Activated naive CD8-positive, alpha-beta T cell treated with anti-CD3 and anti-CD28 coated beads for 36 hours (primary cell): ENCODE measurements at places on chromosomes 3 and 15. TPM values are rescaled to one million over a fixed set of nuclear protein-coding genes. Genes with fewer than 3 reads are reported as not detected.

GRCh38 chr3:69099576-69099975 is 14.8 kb downstream of the ARL6IP5 start:
- DNase-seq, result no peak

DNA sequence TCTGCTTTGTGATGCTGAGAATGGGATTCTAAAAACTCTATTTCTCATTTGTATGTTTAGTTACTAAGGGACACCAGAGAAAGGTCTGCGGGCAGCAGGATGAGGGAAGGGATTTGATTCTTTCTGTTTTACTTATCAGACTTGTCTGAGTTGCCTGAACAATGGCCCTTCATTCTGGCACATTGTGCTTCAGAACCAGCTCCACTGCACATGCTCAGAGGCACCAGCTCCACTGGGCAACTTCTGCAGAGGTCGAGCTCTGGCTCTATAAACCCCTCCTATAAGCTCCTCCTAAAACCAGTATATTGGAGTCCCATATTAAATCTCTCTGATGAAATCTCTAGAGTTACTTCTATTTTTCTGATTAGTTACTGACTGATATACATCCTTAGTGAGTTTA is 453.2 kb upstream of the CDIN1 start:
- no peak for DNase-seq

- peak; percentile 51 for DNase-seq
Observed at GRCh38 chr15:30882849-30883433, 20.8 kb upstream of the FAN1 start.

GRCh38 chr3:8301977-8302735 is 199.5 kb upstream of the LMCD1 start:
- no peak for DNase-seq

- no peak for DNase-seq
Observed at GRCh38 chr15:78225783-78226541, 8.4 kb downstream of the ACSBG1 start.

GRCh38 chr3:173301647-173302046 is 95.9 kb upstream of the NLGN1 start:
- no peak for DNase-seq

DNA sequence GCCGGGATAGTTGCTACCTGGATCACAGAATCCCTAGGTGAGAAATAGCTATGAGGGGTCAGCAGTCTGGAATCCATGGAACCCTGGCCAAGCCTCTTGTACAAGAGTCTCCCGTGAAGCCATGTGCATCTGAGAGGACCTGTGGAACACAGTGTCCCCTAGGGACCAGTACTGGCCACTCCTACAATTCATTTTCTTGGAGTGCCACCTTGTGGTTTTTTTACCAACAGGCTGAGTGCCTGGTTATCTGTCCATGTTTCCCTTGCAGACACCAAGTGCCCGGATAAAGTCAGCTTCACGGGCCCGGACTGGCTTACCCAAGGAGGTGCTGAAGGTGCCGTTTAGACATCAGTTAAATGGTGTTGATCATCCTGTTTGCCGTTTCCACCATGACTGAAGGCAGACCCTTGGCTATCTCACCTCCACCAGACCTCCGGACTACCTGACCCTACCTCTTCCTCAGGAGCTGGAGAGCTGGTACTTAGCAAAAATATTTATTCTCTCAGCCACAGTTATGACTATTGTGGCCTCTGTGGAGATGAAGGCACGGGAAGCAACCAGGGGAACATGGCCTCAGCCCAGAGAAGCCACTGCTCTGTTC is 93.9 kb downstream of the RBPMS2 start:
- no peak for DNase-seq

- DNase-seq, result no peak
Observed at GRCh38 chr3:141341536-141341935, 26.8 kb upstream of the ZBTB38 start.

GRCh38 chr3:194370753-194371152 is 1.2 kb upstream of the LRRC15 start:
- no peak for DNase-seq

DNA sequence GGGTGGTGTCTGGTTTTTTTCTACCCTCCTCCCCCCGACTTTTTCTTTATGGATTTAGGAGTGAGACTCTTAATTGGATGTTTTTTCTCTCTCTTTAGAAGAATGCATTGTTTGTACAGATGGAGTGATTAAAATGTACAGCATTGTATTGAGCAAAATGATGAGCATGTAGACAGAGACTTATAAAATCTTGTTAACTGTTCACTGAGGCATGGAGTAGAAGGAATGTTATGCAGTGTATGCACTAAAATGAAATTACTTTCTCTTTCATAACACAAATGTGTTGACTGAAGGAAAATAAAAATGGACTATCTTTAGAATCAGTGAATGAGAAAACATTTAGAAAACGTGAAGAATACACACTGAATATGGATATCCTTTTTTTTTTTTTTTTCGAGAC is 39.8 kb downstream of the ZFAND6 start:
- no peak for DNase-seq

DNA sequence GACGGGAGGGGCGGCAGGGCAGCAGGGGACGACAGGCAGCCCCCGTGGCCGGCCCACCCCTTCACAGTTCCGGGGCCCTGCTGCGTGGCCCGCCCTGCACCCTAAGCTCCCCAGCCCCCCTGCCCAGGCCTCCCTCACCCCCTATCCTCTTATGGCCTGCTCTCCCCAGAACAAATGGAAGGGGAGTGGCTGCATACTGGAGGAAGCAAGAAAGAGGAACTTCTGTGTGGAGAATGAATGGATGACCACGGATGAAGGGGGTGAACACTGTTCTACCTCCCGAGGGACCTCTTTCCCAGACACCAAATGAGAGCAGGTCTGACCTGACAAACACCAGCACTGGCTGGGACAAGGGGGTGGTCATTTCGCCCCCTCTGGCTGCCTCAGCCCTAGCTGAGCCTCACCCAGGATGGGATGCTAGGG is 25.0 kb downstream of the SEC61A1 start:
- no peak for DNase-seq

- no peak for DNase-seq
Observed at GRCh38 chr3:37475435-37475834, 301.1 kb upstream of the LRRFIP2 start.

DNA sequence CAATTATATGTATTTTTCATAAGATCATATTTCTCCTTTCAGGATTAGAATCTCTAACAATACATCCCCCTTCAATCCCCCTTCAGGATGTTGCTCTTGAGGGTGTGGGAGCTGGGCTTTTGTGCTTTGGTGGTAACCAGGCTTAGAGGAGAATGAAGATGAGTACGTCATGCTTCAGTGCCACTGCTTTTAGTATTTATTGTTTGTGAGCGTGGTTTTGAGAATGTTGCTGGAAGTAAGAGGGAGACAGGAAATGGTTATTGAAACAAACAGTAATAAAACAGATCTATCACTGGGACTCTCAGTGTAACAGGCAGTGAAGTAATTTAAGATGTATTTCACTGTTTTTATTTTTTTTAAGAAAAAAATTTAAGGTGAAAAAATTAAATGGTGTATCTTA is 35.3 kb downstream of the GBE1 start:
- no peak for DNase-seq

DNA sequence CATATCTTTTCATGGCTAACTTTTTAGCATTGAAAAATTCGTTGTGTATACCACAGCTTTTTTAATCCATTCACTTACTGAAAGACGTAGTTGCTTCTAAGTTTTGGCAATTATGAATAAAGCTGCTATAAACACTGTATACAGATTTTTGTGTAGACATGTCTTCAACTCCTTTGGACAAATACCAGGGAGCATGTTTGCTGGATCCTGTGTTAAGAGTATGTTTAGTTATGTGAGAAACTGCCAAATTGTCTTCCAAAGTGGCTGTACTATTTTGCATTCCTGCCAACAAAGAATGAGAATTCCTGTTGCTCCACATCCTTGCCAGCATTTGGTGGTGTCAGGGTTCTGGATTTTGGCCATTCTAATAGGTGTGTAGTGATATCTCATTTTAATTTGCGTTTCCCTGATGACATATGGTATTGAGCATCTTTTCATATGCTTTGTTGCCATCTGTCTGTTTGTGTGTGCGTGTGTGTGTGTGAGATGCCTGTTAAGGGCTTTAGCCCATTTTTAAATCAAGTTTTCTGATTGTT is 87.5 kb downstream of the TNFAIP8L3 start:
- DNase-seq, result no peak

DNA sequence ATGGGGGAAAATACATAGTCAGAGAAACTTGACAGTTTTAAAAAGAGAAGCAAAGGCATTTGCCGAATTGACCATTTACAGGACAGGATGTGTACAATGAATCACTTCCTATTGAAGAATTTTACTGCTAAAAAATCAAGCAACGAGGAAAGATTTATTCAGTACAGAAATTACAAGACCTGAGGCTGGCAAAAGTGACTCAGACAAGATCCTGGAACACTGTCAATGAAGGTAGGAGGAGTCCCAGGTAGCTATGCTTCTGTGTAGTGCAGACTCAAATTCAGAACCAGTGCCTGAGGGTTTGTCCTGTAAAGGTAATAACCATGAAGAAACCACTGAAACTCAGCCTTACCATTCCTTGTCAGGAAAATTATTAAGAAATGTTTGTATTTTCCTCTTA is 120.9 kb downstream of the ZMAT3 start:
- DNase-seq, result peak; percentile 28

DNA sequence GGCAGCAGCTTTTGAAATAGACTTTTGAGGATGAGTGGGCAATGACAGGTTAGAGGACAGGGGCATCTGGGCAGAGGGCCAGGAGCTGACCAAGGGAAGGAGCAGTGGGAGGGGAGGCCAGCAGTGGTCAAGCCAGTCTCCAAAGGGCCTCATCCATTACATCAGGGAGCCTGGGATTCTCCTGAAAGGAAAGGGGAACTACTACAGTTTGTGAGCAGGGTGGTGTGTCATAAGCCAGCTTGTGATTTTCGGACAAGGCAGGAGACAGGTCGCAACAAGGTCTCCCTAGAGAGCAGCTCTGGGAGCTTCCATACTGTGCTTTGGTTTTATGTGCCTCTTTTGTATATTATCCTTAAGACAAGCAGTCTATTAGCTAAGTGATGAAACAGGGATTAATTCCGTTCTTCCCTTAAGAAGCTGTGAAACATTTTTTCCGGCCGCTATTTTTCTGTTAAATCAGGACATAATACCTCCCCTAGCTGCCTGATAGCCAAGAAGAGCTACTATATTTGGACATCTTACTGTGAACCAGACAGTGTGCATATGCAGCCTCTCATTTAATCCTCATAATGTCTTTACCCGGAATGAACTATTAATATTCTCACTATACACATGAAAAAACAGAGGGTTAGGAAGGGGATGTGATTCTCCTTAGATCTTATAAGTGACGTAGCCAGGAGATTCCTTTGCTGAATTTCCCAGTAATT is 46.4 kb downstream of the C2CD4B start:
- DNase-seq, result no peak

DNA sequence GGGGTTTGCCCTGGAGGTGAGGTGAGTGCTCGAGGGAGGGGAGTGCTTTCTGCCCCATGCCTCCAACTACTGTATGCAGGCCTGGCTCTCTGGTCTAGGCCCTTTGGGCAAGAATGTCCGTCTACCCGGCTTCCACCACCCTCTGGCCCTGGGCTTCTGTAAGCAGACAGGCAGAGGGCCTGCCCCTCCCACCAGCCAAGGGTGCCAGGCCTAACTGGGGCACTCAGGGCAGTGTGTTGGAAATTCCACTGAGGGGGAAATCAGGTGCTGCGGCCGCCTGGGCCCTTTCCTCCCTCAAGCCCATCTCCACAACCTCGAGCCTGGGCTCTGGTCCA is 9.4 kb downstream of the DLL4 start:
- DNase-seq, result no peak

DNA sequence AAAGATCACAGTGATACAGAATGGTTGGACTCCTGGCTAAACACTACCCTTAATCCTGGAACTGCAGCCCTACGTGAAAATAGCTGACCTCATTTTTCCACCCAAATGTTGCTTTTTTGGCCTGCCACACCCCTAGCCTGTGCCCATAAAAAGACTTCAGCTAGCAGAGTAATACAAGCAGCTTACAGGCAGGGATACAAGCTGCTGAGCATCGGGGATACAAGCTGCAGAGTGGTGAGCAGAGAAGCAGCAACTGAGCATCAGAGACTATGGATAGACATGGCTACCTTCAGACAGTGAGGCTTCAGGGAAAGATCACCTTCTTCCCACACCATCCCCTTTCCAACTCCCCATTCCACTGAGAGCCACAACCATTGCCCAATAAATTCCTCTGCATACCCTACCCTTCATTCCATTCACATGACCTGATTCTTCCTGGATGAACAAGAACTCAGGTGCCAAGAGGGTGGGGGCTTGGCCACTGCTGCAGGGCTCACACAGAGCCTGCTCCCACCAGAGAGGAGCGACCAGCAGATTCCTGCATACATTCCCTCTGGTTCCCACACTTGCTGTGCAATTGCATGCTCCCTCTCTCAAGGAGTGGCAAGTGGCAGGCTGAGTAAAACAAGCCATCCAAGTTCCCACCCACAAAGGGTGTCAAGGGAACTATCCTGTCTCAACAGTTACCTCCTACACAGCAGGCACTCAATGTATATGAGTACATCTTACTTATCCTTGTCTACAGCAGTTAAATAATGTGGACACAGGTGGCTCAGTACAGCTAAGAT is 217.5 kb downstream of the ALCAM start:
- no peak for DNase-seq

DNA sequence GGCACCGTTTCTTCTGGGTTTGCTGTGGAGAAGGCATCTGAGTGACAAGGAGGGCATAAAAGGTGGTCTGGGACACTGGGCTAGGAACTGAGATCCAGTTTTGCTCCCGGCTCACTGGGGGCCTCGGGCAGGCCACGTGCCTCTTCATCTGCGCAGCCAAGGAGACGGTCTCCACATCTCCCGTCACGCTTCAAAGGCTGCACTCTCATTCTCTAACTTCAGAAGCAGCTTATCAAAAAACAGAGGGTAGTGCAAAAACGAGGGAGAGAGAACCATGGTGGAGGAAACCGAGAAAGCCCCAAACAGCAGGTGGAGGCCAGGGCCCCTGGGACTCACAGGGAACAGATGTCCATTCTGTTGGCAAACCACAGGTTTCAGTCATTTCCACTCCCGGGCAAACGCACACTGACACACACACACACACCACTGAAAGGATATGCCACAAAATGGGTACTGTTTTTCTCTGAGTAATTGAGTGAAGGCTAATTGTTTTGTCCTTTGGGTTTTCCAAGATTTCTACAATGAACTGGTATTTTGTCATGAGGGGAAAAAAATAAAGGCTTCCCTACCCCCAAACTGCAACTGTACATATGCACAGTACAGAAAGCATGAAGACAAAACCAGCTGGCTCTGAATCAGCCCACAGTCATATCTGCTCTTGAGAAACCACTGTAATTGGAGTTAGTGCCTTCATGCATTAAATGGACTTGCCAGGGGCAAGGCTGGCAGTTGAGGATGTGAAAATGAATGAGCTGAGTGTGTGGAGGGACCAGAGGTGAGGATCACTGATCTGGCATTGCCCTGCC is 71.9 kb downstream of the MGLL start:
- no peak for DNase-seq

TPM1 gene
- 5.4 TPM for total RNA-seq

ALG3 gene
- total RNA-seq, result 54.9 TPM

SLC24A5 gene
- total RNA-seq, result not detected

SIAH2 gene
- total RNA-seq, result 94.4 TPM

CYP1A1 gene
- 4.7 TPM for total RNA-seq

DUOX2 gene
- total RNA-seq, result not detected

CLPX gene
- 70.6 TPM for total RNA-seq

MRPS11 gene
- total RNA-seq, result 82.9 TPM

TGM5 gene
- 0.16 TPM for total RNA-seq
